ENCODE measurements at places on chromosomes 5 and 9. TPM values are rescaled to one million over a fixed set of nuclear protein-coding genes. Genes with fewer than 3 reads are reported as not detected.

C5orf58 gene
- 2.4 TPM for total RNA-seq

ARSI gene
- 0.82 TPM for total RNA-seq

FGF1 gene
- total RNA-seq = 4.0 TPM

AQP7 gene
- total RNA-seq = not detected

MYORG gene
- total RNA-seq = 3.1 TPM

SLC2A6 gene
- 2.3 TPM for total RNA-seq

JAKMIP2 gene
- total RNA-seq = 1.2 TPM

DRD1 gene
- total RNA-seq = not detected

- peak; percentile 25 for DNase-seq
Measured at GRCh38 chr9:124559871-124560270, 52.7 kb upstream of the NR5A1 start.

DNA sequence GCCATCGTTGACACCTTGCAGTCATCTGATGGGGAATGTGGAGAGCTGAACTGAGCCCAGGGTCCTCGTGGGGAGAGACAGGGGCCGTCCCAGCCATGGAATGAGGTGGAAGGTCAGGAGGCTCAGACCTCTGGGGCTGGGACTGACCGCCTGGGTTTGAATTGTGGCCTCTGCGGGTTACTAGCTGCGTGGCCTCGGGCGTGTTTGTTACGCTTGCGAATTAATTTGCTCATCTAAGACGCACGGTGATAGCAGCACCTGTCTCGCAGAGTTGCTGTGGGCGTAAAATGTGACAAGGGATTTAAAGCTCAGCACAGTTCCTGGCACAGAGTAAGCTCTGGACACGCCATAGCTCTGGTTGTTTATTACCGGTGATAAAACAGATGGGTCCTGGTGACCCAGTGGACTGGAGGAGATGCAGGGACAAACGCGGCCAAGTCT lies 19.4 kb upstream of the DAB2IP start:
- DNase-seq = no peak

DNA sequence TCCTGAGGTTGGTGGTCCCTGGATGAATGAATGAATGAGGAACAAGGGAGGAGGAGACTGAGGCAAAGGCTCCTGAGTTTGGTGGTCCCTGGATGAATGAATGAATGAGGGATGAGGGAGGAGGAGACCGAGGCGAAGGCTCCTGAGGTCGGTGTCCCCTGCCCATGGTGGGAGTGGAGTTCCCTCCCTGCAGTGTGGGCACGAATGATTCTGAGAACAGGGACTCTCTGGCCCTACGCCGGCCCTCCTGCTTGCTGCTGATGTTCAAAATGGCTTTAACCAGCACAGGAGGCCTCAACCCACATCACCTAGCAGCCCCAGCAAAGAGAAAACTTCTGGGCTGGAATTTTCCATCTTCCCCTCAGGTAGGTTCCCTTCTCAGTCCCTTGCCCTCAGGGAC lies 377.8 kb downstream of the IRX2 start:
- no peak for DNase-seq

- DNase-seq = no peak
Measured at GRCh38 chr5:158998793-158999325, 100.9 kb downstream of the EBF1 start.

- no peak for DNase-seq
Measured at GRCh38 chr5:14873093-14873492, 1.5 kb upstream of the ANKH start.

DNA sequence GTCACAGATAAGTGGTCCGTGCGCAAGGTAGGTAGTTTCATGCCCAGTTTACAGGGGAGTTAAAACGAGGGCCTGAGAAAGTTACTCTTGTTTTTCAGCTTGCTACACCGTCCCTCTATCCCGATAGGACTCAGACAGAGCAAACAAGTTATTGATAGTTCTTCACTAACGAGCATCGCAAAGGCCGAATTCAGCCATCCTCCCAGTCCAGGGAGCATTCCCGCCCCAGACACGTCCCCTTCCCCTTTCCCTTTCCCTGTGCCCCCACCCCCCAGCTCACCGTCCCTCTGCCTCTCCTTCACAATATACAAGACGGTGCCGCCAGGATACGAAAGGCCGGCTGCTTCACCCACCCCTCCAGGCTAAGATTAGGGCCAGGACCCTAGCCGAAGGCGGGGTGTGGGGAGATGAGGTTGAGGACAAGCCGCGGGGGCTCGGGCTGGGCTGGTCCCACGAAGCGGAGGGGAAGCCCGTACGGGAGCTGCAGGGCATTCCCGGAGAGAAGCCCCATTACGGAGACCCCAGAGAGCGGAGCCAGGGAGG lies 599 bp downstream of the KIAA1191 start:
- no peak for DNase-seq

DNA sequence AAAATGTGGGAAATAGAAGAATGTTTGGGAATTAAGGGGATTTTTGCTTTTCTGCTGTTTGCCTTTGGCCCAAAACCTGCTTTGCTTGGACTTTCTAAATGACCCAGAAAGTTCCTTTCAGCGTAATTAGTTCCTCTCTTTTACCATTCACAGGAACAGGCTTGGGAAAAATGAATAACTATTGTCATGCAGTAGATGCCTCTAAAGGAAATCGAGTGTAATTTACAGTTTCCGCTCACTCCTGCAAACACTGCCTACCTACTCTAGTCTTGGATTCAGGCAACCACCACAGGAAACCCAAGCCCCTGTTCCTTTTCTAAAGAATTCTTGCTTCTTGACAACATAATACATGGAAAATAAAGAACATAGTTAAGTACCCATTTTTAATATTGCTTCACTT lies 25.0 kb downstream of the TTC23L start:
- no peak for DNase-seq

- no peak for DNase-seq
Measured at GRCh38 chr5:4579679-4580078, 560.5 kb upstream of the ADAMTS16 start.

DNA sequence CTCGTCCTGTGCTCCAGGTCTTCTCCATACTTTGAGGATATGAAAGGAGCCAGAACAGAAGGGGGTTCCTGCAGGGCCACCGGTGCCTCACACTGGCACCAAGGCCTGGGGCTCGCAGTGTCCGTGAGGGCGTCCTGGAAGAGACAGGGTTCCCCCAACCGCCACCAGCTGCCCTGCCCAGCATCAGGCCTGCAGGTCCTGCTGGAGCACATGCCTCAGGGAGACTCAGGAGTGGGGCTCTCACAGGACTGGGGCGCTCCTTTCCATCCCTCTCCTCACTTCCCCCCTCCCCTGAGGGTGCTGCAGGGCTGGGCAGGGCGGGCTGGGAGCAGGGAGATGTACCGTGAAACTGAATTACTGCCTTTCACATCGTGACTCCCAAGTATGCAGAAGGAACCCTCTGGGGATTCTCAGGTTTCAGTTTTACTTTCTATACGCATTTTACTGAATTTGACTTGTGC lies 31.7 kb downstream of the CEP72 start:
- no peak for DNase-seq

DNA sequence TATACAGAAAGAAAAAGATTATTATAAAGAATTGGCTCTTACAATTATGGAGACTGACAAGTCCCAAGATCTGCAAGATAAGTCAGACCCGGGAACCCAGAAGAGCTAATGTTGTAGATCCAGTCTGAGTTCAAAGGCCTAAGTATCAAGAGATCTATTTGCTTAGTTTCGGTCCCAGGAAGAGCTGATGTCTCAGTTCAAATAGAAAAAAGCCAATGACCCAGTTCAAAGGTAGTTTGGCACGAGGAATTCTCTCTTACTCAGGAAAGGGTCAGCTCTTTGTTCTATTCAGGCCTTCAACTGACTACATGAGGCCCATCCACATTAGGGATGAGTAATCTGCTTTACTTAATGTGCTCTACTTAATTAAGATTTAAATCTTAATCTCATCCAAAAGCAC lies 128.3 kb upstream of the PLCXD3 start:
- DNase-seq = no peak

DNA sequence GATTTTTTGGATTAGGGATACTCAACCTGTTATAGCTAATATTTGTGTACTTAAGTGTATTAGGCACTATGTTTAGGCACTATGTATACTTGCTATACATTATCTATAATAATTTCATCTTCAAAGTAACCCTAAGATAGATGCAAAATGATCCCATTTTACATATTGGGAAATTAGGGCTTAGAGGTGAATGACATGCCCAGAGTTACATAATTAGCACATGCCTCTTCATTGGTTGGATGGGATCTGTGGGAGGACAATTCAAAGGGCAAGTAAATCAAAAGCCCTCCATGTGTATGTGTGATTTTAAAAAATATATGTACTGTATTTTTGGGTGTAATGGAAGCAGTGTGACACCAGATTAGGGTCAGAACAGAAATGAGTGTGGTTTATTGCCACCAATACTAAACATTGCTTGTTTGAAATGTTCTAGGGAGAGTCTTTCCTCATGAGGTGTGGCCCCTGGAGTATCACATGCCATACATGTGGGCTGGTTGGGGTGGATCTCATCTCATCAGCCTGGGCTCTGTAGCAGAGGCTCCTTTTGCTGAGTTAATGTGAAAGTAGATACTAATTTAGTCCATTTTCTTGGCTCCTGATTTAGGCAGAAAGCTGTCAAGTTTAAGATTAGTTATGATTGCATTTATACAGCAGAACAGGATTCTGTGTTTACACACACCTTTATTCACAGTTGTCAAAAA lies 5.5 kb downstream of the C9orf85 start:
- no peak for DNase-seq

DNA sequence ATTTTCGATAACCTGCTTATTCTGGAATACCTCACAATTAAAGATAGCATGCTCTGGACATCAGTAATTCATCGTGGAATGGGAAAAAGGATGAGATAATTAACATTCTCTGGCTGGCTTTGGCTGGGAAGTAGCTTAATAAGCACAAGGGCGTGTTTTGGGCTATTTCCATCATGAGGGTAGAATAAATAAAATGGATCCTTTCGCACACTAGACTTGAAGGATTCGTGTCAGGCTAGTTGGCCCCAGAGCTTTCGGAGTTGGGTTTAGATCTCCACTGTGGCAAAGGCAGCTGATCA lies 151.2 kb upstream of the ADRA1B start:
- no peak for DNase-seq

DNA sequence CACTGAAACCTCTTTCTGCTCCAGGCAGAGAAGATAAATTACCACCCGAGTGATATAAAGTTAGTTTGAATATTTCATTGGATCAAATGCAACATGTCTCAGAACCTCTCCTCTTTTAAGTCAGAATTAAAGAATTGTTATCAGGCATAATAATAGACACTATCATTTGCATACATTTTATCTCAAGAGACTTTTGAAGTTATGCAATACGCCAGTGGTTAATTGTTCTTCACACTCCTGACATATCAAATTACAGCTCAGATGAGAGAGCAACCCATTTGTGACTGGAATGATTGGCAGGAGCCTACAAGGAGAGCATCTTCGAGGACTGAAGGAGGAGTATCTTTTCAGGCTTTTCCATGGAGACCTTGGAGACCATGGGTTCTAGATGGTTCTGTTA lies 452.2 kb downstream of the KDM4C start:
- DNase-seq = no peak

DNA sequence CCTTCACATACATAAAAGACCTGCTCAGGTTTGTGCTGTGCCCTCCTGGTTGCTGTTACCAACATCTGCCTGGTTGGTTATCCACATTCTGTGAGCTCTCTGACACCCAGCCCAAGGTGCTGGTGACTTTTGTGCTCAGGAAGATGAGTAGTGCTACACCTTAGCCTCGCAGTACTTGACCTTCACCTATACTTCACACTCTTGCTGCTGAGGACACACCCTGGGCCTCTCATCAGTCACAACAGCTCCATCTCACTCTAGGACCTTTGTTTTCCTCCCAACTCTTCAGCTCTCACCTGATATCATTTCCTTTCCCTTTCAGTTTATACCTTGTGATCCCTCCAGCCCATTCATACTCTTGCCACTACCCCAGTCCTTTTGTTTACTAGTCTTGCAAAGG lies 10.7 kb upstream of the SLC22A5 start:
- no peak for DNase-seq

GRCh38 chr5:108930107-108930506 lies 182.4 kb downstream of the FER start:
- no peak for DNase-seq

GRCh38 chr5:37839407-37840052 lies at the start of gene GDNF:
Gene GDNF (minus strand): TSS chr5:37840041. CDS start chr5:37834796, 5,245 bp downstream.
- no peak for DNase-seq

GRCh38 chr5:132268769-132269551 lies 11.5 kb downstream of the PDLIM4 start:
- no peak for DNase-seq

DNA sequence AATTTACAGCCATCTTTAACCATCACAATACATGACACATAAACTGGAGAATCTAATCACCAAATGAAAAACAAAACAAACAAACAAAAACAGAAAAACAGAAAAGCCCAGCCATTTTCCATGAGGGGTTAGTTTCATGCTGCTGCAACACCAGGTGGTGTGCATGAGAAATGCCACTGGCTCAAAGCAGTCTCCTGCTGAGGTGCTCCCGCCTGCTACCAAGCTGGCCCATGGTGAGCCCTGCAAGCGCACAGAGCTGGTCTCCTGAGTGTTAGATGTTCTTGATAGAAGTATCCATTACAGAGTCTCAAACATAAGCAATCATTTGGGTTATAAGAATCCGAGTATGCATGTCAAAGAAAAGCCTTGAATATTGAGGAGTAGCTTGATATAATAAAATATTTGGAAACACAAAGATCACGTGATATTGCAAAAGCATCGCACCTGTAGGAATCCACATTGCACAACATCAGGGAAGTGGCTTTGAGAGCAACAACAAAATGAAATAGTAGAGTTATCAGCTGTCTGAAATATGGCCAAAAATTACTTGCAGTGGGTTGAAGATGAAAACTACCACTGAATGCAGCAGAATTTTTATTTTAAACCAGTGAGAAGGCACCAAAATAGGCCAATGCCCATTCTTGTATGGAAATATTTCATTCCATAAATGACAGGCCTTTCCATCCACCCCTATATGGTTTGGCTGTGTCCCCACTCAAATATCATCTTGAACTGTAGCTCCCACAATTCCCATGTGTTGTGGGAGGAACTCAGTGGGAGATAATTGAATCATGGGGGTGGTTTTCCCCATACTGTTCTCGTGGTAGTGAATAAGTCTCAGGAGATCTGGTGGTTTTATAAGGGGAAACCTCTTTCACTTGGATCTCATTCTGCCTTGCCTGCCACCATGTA lies 194.8 kb downstream of the SYK start:
- DNase-seq = no peak

DNA sequence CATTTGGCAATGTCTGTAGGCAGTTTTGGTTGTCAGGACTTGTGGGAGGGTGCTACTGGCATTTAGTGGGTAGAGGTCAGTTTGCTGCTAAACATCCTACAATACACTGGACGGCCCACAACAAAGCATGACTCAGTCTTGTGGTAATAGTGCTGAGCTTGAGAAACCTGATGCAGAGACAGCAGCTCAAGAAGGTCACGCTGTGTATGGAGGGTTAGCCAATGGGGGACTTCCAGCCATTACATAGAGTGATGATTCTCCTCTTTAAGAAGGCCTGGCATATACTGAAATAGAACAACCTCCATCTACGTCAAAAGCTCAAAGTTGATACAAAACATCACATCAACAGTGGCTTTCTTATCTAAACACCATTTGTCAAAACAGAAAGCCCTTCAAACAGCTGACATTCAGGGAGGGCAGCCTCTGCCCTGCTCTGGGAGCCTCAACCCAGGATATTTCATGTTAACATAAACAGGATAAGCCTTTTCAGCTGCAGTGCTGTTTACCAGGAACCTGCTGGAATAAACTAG lies 143.0 kb downstream of the GPBP1 start:
- DNase-seq = peak; percentile 90

Measured in HT1080 (cell line).